Stimulated activated CD4-positive, alpha-beta T cell treated with anti-CD3 and anti-CD28 coated beads, Interleukin-1b, Interleukin-23, amount 100 ng/mL, for 4 hours (primary cell): ENCODE measurements at places on chromosomes 2 and 18.

- DNase-seq: no peak
These were observed 34.5 kb downstream of the BCL2 start for GRCh38 chr18:63284827-63285733.

DNA sequence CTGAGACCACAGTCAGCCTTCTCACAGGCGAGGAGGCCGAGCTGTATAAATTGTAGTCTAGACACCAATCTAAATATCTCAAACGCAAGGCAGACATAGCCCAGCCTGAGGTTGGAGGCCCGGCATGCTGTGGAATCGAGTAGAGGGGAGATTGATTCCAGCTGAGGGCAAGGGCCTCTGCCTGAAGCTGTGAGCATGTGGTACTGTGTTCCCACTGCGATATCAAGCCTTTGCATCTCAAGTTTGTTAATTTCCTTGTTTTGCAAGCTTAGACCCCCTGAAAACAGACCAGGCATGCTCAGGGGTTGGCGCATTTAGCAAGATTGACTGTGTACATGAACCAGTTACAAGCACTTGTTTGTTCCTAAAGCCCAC, 65.1 kb upstream of the FOSL2 start:
- no peak for DNase-seq

DNA sequence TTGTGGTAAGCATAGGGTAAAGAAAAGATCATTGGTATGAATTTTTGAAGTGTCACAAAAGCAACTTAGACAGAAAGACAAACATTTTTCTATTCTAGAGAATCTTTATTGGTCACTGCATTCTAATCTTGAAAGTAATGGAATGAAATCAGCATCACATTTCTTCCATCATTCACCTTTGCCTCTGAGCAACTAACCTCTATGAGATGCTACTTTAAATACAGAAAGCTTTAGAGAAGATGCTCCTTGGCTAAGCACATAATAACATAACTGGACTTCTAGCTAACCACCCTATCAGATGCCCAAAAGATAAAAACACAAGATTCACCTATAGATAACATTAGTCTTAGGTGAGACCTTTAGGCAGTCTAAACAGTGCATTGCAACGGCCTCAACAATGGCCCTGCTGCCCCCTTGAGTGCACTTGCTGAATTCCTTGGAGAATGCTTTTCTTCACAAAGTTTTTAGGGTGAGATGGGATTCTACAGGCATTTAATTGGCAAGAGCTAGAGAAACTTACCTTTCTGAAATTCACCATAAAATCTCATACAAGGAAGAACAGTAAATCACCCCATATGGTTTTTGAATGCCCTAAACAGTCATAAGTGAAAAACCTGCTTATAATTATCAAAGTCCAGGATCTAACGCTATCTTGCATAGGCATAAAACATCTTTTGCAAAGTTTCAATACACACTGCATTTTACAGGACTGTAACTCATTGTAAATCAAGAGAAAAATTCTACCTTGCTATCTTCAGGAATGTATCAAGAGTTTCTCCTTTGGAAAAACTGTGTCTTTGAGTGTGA, 791.3 kb upstream of the CHAC2 start:
- no peak for DNase-seq

- DNase-seq: no peak
These were observed 271.4 kb downstream of the TCF4 start for GRCh38 chr18:55316486-55317184.

GRCh38 chr2:159637988-159638501, 21.7 kb upstream of the BAZ2B start:
- DNase-seq: no peak

DNA sequence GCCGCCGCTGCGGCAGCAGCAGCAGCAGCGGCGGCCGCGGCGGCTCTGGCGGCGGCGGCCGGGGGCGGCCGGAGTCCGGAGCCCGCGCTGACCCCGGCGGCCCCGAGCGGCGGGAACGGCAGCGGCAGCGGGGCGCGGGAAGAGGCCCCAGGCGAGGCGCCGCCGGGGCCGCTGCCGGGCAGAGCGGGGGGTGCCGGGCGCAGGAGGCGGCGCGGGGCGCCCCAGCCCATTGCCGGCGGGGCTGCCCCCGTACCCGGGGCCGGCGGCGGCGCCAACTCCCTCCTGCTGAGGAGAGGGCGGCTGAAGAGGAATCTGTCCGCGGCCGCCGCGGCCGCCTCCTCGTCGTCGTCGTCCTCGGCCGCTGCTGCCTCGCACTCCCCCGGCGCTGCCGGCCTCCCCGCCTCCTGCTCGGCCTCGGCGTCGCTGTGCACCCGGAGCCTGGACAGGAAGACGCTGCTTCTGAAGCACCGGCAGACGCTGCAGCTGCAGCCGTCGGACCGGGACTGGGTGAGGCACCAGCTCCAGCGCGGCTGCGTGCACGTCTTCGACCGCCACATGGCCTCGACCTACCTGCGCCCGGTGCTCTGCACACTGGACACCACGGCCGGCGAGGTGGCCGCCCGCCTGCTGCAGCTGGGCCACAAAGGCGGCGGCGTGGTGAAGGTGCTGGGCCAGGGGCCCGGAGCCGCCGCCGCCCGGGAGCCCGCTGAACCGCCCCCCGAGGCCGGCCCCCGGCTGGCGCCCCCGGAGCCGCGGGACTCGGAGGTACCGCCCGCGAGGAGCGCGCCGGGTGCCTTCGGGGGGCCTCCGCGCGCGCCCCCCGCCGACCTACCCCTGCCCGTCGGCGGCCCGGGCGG, 646 bp downstream of the PHLPP1 start:
- peak; percentile 44 for DNase-seq

GRCh38 chr2:74815941-74816340, 18.0 kb upstream of the HK2 start:
- no peak for DNase-seq

GRCh38 chr2:72847534-72848315, 21.9 kb upstream of the EXOC6B start:
- DNase-seq: no peak

DNA sequence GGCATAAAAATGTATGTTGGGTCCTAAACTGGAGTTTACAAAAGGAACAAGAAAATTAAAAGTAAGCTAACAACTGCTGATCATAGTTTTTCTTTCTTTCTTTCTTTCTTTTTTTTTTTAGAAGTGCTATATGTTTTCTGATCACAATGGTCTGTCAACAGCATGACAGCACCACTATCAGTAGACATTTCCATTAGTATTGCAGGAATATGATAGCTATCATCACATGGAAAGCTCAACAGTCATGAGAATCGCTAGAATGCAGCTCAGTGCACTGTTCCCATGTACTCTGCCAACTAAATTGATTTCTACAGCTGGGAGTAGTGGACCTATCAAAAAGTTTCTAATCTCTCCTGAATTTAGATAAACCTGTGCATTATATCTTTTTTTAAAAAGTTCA, 950.3 kb upstream of the ACVR2A start:
- no peak for DNase-seq

DNA sequence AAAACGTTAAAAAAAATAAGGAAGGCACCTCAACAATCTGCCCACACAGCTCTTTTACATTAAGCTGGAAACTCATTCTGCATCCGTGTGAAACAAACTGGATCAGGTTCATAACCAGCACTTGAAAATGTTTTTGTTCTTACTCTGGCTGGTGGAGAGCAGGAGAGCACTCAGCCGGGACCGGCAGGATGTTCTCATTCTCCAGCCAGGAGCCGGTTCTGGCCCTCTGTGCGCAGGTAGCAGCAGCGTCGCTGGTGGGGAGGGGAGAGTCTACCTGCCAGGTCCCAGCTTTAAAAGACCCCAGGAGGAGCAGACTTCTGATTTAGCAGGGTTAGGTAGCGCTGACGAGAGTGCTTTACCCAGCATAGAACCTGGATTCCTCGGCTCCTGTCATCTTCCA, 834.9 kb upstream of the SALL3 start:
- DNase-seq: no peak

DNA sequence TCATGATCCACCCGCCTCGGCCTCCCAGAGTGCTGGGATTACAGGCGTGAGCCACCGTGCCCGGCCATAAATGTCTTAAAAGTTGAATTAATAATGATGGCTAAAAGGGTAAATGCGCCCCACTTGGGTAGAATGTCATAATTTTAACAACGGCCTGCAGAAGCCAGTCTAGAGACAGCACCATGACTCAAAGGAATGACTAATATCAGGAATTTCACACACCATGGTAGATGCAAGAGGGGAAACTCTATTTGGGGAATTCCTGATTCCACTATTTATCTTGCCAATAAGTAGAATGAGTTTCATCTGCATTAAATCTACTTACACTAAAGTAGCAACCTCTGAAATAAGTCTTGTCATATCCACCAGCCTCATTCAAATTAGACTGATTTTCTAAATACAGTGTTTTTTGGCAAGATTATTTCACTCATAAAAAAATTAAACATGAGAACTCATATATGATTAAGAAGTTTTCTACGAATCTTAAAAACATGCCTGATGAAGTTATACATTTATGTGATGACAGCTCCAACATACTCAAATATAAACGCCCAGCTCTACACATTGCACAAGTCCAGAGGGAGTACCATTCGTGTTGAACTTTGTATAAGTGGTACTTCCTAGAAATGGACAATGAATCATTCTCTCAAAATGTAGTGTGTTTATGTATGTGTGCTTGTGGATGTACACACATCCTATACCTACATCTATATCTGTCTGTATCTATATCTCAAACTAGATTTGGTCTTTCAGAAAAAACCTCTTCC, 309.7 kb downstream of the IRS1 start:
- no peak for DNase-seq

DNA sequence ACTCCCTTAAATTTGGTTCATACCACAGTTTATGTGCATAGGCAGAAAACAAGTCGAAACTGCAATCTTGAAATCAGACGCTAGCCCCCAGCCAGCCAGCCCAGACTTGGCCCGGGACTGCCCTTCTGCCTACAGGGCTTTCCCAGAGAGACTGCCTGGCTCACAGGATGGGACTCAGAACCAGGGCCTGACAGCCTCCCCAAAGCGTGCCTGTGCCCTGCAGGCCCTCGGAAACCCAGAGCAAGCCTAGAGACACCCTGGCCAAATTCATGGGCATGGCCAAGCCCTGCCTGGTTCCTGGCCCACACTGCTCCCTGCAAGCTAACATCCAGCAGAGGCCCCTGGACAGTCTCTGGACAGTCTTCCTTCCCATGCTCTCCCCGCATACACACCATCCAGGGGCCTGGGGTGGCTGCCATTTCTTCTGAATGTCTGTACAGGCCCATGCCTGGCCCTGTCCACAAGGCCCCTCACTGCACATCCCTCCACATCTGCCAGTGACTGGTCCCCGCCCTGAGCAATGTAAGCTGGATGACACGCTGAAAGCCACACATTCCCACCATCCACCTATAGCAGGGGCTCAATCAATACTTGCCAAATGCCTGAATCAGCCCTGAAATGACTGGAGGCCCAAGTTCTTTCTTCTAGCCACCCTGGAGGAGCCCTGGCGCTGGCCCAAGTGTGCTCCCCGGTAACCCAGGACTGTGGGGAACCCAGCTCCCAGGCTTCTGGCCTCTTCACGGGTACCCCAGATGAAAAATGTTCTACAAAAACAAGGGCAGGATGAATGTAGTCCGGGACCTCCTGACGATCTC, 73.1 kb downstream of the HDAC4 start:
- no peak for DNase-seq

DNA sequence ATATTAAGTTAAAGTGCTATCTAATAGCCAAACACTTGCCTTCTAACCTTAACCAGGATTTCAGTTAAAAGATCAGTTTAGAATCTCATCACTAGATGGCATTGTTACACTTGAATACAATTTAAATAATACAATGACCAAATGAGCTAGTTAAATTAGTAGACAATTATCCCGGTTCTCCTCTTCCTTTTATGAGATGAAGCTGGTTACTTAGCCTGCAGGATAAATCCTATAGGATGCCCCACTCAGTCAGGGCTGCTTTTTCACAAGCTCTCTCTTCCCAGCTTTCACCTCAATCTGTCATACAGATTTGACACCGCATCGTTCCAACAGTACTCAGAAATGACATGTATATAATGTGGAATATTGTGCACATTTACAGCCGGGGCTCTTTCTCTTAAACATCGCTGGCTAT, 678.8 kb downstream of the KCNJ3 start:
- no peak for DNase-seq

GRCh38 chr18:76839086-76839794, 16.9 kb downstream of the ZNF236 start:
- DNase-seq: no peak

- peak; percentile 49 for DNase-seq
These were observed 22.7 kb downstream of the GPR55 start for GRCh38 chr2:230902180-230902899.
